ENCODE measurements at places on chromosomes 2 and 18.

DNA sequence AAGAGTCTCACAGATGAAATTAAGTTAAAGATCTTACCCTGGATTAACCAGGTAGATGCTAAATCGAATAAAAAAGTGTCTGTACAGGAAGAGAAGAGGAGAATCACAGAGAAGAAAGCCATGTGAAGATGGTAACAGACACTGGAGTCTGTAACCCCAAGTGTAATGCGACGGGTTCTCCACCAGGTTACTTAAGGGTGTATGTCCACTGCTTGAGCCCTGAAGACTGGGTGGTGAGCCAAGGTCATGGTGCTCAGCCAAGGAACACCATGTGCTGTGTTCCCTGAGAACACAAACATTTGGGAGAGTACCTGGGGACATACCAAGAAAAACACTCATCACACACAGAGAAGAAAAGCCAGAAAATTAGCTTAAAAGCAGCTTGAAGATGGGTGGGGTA is 8.2 kb upstream of the ACADL start:
- DNase-seq = no peak

DNA sequence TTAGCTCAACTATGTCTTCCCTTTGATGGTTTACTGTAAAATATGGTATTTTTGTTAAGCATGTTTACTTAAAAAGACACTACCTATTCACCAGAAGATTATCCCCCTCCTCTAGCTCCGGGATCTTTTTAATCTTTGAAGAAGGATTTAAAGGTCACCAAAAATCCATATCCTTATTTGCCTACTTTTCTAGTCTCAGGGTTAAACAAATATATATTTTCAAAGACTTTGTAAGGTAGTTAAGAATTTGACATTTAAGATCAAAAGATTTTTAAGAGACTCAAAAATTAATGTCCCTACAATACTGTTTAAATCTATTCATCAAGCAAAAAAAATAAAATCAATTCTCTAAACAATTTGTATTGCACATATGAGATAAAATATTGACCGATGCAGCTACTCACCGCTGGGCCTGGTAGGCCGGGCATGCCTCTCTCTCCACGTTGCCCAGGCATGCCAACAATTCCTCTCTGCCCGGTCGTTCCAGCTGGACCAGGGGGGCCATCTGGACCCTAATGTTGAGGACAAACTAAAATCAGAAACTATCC is 76.1 kb downstream of the COL3A1 start:
- DNase-seq = no peak

- DNase-seq = no peak
Measured at GRCh38 chr18:68417826-68418225, 297.1 kb downstream of the TMX3 start.

DNA sequence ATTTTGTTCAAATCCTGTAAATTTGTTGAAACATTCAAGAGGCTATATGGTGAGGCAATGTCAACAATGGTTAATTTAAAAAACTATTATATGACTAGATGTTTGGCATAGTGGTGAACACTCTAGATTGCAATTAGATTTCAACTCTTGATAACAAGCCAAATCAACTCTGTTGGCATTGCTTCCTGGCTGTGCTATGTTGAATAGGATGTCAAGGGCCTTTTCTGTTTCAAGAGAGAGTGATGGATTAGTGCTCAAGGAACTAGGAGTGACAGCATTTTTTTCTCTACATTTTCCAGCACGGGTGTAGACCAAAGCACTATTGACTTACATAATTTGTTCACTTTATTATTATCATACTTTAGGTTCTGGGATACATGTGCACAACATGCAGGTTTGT is 172.4 kb upstream of the KCNH7 start:
- no peak for DNase-seq

GRCh38 chr2:123912171-123912570 is 112.9 kb upstream of the CNTNAP5 start:
- DNase-seq = no peak

DNA sequence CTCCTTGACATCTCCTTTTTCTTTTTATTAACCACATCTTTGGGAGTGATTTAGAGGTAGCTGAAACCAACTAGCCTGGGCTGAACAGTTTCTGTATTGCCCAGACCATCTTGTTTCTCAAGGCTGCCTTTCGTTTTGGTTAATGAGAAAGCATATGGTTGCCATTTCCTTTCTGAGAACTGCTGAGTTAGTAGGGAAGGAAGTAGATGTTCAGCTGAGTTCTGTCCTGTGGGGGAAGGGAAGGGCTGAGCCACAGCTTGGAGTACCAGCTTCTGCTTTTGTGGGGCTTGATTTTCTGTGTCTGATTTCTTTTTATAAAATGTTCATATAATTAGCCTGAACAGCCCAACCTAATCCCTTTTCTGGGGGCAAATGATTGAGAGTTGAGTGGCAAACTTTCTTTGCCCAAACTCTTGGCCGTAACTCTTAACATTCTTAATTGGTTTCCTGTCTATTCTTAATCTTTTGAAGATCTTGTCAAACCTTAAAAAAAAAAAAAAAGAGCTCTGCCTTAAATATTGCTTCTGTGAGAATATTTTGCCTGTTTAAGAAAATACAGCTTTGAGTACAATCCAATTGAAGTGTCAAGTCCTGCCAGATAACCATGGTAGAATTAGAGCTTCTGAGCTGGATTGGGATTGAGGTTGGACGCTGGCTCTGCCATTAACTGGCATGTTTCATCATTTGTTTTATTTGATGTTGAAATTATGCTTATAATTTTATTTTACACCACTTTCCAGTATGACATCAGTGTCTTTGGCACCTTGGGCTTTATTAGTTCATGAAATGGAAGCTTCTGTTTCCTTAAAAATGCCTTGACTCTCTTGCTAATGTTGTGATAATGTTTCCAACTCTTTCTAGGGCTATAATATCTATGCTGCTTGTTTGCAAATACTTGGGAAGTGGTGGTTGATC is 1.9 kb upstream of the NABP1 start:
- peak; percentile 88 for DNase-seq

DNA sequence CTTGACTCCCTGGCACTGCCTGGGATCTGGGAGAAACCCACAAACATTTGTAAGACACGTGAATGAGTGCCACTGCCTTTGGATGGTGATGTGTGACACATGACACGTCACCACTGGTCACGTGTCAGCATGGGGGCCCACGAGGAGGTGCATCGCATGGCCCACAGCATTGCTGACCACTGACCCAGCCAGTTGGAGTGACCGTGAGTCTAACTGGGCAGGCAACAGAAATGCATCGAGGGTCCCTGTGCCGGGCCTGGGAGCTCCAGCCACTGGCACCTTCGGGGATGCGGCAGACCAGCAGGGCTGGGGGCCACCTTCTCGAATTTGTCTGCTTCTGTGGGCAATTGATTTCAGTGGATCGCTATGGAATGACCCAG is 121.9 kb upstream of the HDAC4 start:
- no peak for DNase-seq

- DNase-seq = no peak
Measured at GRCh38 chr2:160615706-160616105, 122.1 kb upstream of the RBMS1 start.

DNA sequence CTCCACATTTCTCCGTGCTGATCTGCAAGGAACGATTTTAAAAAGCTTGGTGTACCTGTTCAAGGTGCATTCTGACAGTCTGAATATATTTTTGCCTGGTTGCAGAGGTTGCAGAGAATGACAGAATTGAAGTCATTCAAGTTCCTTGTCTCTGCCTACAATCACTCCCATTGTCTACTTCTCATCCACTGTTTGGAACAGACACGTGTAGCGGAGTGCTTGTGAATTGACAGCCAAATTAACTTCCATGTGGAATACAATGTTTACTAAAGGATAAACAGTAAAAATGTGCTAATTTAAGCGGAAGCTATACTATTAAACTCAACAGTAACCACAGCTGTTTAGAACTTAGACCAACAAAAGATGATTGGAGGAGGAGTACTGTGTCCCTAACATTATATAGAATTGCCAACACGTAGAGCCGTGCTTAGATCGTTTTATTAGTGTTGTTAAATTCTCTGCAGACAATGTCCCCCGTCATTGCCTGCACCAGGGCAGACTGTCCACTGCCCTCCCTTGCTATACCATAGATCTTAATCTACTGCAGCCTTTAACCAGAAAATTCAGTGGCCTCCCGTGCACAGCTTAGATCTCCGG is 87.3 kb upstream of the ZCCHC2 start:
- no peak for DNase-seq

DNA sequence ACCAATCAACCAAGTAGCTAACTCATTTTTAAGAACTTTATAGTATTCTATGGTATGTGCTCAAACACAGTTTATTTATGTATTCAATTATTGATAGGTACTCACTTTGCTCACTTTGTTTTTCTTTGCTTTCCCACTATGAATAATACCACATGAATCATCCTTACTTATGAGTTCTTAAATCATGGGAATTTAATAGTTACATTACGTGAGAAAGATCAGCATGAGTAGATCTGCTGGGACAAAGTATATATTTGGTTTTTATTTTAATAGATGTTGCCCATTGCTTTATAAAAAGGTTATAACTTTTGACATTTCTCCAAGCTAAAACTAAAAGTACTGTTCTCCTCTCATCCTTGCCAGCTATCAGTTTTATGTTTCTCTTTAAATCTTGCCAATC is 390.7 kb downstream of the LRATD1 start:
- DNase-seq = no peak

GRCh38 chr2:75752828-75753227 is 42.1 kb upstream of the GCFC2 start:
- DNase-seq = no peak

GRCh38 chr18:7579176-7579917 is 12.2 kb downstream of the PTPRM start:
- DNase-seq = no peak

- no peak for DNase-seq
Measured at GRCh38 chr18:23900994-23901393, 113.6 kb upstream of the TTC39C start.

DNA sequence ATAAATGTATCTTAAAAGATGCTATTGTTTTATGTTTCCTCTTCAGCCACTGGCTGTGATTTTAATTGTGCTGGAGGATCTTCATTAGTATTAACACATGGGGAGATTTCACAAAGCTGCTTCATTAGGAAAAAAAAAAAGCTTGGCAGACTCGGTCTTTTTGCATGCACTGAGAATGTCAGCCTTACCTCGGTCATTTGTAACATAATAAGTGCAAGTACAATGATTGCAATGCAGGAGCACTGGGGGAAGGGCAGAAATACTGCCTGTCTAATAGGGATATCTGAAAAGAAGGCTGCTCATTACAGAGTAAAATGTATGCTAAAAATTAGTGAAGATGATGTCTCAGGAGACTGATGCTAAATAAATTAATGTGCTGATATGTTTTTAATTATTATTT is 1.3 kb upstream of the BAZ2B start:
- no peak for DNase-seq

- no peak for DNase-seq
Measured at GRCh38 chr2:10845640-10846039, 33.1 kb upstream of the PDIA6 start.

GRCh38 chr2:168992026-168992425 is 39.1 kb downstream of the ABCB11 start:
- no peak for DNase-seq

DNA sequence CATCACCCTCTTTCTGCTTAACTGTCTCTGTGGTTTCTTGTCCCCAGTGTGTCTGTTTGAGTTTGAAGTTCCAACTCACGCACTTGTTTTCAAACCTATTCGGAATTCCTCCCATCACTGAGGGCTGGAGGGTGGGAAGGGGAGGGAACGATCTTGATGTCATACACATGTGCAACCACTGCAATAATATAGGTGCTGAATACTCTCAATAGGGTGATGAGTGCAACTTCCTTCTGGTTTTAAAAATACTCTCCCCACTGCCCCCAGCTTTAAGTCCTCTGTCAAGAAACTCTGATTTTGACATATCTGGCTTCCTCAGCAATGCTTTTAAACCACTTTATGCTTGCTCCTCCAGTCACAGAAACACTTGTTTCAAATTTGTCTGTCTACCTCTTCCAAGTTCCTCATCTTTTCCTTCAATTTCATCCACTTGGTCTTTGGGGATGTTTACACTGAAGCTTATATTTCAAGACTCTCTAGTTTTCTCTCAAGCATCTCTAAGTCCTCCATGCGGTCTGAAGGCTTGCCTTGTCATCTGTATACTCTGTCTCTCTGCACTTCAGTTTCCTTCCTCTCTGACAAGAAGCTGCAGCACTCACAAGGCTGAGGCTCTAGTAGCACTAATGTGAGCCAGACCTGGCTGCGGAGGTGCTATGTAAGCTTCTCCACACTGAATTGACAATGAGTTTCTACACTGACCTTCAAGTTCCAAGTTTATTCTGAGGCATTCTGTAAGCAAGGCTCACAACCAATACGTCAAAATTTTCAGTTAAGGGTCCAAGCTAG is 422.3 kb downstream of the ZEB2 start:
- DNase-seq = no peak

GRCh38 chr2:25664183-25664964 is 9.0 kb downstream of the DTNB start:
- DNase-seq = peak; percentile 13

DNA sequence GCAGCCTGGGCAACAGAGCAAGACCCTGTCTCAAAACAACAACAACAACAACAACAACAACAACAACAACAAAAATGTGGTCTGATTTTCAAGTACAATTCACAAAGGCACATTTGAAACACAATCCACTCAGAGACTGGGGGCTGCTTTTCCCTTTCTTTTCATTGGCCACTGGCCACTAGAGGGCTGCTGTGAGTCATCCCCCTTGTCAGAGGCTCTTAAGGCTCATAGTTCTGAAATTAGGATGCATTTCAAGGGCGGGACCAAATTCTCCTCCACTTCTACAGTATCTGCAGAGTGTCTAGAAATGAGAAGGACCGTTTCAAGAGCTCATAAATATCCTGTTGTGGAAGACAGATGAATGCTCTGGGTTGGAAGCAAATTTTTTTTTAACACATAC is 285.4 kb downstream of the NRXN1 start:
- DNase-seq = no peak

- DNase-seq = no peak
Measured at GRCh38 chr18:65919663-65920062, 168.9 kb downstream of the CDH7 start.

DNA sequence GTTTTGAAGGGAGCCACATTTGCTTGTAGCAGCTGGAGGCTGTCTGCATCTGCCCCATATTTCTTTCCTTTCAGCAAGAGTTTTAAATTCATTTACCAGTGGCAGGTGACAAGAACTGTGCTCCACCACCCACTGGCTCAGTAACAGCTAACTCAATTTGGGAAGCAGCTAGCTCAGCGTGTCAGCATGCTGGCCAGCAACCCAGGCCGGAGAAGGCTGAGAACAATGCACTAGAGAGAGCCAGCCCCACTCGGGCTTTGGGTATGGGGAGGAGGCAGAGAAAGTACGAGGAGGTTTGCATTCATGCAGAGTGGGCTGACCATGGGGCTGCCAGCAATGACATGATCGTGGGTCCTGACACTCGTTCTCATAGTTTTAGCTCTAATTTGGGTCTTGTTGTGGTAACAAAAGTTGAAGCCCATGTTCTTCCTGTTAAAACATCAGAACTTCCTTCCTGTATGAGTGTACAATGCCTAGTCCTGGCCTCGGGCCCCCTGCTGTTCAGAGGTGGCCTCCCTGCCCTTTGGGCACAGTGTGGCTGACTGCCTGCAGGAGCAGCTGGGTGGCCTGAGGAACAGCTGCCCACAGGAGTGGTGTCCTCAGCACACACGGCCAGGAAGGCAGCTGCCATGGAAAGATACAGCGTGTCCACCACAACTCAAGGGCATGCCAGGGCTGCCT is 23.0 kb downstream of the CDC42EP3 start:
- peak; percentile 72 for DNase-seq
